NCI-H774 (cell line): ENCODE measurements at places on chromosomes 11 and 22.

DNA sequence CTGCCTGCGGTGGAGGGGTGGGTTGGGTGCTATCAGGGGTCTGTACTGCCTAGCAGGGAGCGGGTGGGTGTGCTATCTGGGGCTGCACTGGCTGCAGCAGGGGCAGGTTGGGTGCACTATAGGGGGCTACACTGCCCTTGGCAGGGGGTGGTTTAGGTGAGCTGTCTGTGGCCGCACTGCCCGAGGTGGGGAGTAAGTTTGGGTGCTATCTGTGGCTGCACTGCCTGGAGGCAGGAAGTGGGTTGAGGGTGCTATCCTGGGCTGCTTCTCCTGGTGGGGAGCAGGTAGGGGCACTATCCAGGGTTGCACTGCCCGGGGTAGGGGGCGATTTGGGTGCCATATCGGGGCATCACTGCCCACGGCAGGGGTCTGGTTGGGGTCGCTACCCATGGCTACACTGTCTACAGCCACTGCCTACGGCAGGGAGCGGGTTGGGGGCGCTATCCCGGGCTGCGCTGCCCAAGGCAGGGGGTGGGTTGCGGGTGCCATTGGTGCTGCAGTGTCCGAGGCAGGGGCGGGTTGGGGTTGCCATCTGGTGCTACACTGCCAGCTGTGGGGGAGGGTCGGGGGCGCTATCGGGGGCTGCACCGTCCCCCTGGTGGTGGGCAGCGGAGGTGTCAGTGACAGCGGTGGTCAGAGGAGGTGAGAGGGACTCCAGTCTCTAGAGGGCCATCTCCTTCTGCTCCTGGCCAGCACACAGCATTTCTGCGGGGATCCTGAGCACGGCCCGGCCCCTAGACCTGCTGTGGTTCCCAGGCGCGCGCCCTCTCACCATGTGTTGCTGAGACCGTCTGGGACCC is 1.3 kb upstream of the RFPL2 start:
- no peak for DNase-seq

DNA sequence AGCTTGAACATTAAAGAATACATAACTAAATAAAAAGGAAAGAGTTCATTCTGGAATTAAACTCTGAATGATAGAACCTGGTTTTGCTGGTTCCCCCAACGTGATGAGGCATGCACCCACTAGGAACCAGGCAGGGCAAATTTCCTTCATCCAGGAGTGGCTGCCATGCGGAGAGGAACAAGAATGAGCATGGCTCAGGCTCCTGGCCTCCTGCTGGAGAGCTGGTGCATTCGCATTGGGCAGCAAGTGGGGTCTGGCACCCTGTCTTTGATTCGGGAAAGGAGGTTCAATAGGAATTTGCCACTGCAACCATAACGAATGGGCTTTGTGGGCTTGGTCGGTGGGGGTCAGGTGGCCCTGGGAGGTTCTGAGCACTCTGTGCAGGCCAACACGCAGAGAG is 169.8 kb upstream of the TENM4 start:
- no peak for DNase-seq

GRCh38 chr11:64844330-64845128 is at the start of gene CDC42BPG:
Gene CDC42BPG (minus strand): TSS chr11:64844653. CDS start chr11:64844569, 84 bp downstream.
- DNase-seq: peak; percentile 94

- DNase-seq: no peak
Measured at GRCh38 chr11:27857588-27857987, 157.3 kb upstream of the BDNF start.

DNA sequence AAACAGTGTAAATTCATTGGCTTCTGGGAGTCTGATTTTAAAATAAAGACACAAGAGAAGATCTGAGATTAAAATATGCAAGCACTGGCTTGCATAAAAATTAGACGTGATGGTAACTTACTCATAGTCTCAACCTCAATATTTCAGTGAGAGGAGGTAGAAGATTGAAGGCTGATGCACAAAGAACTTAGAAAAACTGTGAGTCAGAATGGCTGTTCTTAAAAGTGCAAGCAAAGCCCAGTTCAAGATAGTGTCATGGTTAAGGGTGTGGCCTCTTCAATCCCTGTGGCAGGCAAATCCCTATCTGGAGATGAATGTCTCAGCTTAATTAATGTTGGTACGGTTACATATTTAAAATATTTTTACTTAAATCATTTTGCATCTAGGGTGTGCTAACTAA is 33.6 kb upstream of the FIBIN start:
- DNase-seq: no peak

GRCh38 chr22:34975721-34976120 is 90.2 kb upstream of the ISX start:
- no peak for DNase-seq

GRCh38 chr11:65399845-65400244 is 13.4 kb downstream of the FRMD8 start:
- DNase-seq: no peak

GRCh38 chr11:120221115-120221752 is 10.4 kb downstream of the OAF start:
- no peak for DNase-seq

GRCh38 chr11:304915-305843 is 2.4 kb upstream of the IFITM2 start:
- DNase-seq: no peak

DNA sequence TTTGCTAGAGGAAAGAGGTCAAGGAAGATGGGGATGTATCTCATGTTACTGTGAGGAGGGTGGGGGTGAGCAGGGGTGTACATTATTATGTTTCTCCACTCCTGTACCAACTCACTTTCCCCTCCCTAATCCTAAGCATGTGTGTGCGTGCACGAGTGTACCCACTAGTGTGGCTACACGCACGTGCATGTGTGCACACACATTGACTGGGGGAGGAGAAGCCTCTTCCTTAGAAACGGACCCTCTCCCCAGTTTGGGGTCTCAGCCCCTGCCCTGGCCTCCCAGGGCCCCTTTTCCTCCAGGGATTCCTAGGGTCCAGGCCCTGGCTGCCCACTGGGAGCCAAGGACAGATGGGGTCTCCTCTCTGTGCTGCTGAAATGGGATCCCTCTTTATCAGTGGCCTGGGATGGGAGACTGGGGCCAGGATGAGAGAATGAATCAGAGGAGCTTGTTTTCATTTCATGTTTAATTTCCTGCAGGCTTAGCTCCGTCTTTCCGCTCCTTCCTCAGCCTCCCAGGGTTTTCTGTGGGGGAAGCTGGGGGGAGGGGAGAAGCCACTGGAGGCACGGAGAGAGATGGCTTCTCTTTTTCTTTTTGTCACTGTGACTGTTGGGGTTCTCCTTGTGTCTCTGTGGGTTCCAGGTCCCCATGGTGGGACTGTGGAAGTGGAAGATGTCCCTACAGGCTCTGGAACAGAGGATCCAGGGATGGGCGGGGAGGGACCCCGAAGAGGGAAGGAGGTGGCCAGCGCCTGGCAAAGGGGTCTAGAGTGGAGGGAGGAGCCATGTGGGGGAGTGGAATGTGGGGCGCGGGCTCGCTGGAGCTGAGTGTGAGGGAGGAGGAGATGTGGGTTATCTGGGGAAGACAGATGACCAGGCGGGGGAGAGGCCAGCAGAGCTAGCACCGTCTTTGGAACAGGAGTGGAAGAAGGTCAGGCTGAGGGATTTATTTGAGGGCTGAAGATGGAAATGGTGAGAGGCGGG is 40.3 kb downstream of the ALX4 start:
- DNase-seq: no peak

DNA sequence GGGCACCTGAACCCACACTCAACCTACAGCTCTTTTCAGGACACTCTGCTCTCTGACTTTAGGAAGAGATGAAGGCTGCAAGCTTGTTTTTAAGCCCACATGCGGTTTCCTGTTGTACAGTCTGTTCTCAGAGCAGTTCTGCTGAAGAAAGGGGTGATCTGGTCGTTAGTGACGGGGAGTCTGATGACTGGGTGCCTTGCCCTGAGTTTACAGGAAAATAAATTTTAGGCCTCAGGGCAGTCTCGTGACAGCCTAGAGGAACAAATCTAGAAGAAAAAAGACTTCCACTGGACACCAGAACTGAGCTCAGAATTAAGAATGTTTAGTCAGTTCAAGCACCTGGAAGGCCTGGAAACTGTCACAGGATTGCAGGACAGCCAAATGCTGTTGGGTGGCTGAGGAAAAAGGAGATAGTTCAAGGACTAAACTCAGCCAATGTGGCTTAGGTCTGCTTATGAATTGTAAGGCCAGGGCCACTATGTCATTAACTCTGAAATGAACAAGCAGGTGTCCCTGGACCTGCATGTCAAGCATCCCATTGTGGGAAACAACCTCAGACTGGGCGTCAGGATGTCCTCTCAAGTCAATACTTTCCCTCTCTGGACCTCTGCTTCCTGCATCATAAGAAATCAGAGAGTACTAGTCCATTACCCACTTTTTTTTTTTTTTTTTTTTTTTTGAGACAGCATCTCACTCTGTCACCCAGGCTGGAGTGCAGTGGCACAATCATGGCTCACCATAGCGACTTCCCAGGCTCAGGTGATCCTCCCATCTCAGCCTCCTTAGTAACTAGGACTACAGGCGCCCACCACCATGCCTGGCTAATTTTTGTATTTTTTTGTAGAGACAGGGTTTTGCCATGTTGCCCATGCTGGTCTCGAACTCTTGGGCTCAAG is 5.7 kb downstream of the PIK3IP1 start:
- no peak for DNase-seq

GRCh38 chr11:114110123-114110522 is 50.6 kb downstream of the ZBTB16 start:
- DNase-seq: no peak

- no peak for DNase-seq
Measured at GRCh38 chr11:3180869-3181268, 15.8 kb upstream of the OSBPL5 start.

GRCh38 chr22:44180706-44181032 is at the start of gene PARVG:
Gene PARVG (plus strand): TSS chr22:44180925. CDS start chr22:44183330, 2,405 bp downstream.
- DNase-seq: no peak

- DNase-seq: no peak
Measured at GRCh38 chr11:61838921-61839320, 10.8 kb downstream of the FADS2 start.

DNA sequence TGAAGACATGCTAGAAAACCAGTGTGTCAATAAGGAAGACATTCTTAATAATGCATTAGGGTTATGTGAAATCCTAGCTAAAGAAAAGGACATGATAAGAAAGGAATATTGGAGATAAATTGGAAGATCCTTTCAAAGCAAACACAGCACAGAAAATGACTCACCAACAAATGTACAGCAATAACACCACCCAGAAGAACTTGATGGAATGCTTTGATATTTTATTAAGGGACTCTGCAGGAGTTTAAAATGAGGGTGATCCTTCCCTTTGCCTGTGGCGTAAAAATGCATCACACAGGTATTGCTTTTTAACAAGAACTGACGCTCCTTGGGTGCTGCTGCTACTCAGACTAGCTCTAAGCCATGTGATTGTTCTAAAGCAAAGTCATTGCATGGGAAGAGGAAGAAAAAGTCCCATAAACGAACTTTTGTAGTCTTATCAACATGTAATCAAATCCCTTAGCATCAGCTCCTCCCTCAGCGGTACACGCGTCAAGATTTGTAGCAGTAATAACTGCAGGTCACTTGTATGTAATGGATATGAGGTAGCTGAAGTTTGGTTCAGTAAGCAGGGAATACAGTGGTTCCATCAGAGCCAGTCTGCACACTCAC is 48.4 kb upstream of the EED start:
- no peak for DNase-seq

- peak; percentile 39 for DNase-seq
Measured at GRCh38 chr11:14969901-14970323, 2.2 kb downstream of the CALCA start.

DNA sequence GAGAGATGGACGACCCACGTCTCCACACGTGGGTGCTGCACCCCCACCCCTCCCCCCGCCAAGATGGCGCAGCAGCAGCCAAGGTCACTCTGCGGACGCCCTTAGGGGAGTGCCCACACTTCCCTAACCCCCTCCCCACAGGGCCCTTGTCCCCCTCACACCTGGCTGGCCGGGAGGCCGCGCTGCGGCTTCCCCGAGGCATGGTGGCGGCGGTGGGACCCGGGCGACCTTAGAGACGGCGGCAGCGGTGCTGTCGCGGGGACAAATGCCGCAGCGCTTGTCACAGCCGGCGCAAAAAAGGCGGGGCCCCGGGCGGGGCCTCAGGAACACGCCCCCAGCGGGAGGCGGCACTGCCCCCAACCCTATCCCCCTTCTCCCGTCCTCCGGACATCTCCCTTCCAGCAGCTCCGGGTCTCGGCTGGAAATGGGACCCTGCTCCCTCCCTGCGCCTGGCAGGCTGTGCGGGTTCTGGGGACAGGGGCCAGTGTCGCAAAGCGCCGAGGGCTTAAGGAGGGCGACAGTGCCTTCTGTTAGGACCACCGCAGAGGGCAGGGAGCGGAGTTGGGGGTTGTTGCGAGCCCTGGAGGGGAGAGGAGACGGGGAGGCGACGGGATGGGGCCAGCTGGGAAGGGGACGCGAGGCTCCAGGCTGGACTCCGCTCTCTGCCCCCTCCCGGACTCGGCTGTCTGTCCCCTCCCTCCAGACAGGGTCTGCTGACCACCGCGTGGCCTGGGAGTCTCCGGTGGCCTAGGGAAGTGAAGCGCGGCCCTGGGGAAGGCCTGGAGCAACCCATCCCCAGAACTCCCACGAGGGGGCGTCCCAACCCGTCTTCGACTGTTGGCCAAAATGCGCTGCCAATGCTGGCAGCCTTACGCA is at the start of gene CHCHD10:
TSS of gene CHCHD10 (minus strand) at position 300 of the 876 bp plus-strand sequence. CDS start at position 202, 98 bp downstream.
- peak; percentile 42 for DNase-seq

- no peak for DNase-seq
Measured at GRCh38 chr11:19173004-19173689, 28.6 kb downstream of the CSRP3 start.

DNA sequence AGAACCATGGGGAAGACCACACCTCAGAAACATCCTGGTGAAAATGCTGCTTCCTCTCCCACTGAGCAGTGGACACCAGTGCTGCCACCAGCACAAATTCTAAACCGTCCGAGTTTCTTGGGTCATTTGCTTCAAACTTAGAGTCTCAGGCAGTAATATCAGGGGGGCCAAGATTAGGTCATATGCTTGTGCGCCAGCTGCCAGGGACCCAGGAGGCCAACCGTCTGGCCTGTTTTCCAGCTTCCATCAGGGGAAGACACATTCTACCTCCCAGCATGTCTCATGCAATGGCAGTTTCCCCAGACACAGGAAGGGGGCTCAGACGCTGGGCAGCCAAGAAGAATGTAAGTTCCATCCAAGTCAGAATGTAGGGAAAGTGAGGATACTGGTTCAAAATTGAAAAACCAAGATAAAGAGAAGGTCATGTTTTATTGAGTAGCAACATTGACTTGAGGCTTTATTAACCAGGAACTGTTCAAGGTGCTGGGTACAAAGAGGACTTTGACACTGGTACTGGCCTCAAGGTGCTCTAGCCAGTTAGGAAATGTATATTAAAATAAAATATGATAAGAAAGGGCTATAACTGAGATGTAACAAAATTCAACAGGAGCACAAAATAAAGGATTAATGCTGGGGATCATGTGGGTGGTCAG is 59.7 kb upstream of the EED start:
- DNase-seq: no peak
